ENCODE measurements at places on chromosomes 3 and 15.
A peak's percentile ranks its signal among the peaks of the same experiment; 100 is the strongest.

DNA sequence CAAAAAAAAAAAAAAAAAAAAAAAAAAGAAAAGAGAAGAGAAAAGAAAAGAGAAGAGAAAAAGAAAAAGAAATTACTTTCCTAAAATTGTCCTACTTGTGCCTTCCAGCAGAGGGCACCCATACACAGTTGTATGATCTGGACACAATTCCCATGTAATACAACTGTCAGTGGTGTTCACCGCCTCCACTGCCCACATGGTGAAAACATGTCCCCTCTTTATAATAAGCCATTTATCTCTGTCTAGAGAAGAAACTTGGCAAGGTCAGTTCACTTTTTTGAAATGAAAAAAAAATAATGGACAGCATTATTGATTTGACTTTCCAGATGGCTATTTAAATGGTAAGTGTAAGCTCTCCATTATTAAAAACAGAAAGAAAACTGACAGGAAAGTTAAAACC, 459.4 kb downstream of the GBE1 start:
- DNase-seq: peak; percentile 15

- DNase-seq: peak; percentile 95
These were observed 17.3 kb downstream of the KPNA1 start for GRCh38 chr3:122497425-122497824.

DNA sequence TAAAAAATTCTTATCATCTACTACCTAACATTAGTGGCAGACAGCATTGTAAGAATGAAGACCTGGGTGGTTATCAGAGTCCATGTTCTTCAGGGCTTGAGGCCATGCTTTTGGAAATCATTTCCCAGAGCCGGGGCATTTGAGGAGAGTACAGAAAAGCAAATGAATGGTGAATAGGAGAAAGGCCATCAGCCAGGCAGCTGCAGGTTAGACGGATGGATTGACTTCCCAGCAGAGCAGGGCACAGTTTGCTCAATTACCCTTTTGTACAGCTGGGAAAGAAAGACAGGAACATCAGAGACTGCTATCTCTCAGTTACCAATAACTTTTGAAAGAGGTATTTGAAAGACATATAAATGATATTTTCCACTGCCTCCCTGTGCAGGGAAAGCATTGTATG, 135.6 kb downstream of the ALCAM start:
- no peak for DNase-seq

- no peak for DNase-seq
These were observed 41.4 kb upstream of the CA12 start for GRCh38 chr15:63422891-63423590.

- no peak for DNase-seq
These were observed 74.7 kb upstream of the DLG1 start for GRCh38 chr3:197373096-197373495.

GRCh38 chr15:64009798-64010261, 36.5 kb downstream of the DAPK2 start:
- peak; percentile 88 for DNase-seq

GRCh38 chr15:57727031-57727430, 20.5 kb downstream of the POLR2M start:
- peak; percentile 96 for DNase-seq

- no peak for DNase-seq
These were observed 19.9 kb downstream of the SMAD3 start for GRCh38 chr15:67085237-67085817.

GRCh38 chr3:176896640-176897039, 300.6 kb downstream of the TBL1XR1 start:
- DNase-seq: no peak

DNA sequence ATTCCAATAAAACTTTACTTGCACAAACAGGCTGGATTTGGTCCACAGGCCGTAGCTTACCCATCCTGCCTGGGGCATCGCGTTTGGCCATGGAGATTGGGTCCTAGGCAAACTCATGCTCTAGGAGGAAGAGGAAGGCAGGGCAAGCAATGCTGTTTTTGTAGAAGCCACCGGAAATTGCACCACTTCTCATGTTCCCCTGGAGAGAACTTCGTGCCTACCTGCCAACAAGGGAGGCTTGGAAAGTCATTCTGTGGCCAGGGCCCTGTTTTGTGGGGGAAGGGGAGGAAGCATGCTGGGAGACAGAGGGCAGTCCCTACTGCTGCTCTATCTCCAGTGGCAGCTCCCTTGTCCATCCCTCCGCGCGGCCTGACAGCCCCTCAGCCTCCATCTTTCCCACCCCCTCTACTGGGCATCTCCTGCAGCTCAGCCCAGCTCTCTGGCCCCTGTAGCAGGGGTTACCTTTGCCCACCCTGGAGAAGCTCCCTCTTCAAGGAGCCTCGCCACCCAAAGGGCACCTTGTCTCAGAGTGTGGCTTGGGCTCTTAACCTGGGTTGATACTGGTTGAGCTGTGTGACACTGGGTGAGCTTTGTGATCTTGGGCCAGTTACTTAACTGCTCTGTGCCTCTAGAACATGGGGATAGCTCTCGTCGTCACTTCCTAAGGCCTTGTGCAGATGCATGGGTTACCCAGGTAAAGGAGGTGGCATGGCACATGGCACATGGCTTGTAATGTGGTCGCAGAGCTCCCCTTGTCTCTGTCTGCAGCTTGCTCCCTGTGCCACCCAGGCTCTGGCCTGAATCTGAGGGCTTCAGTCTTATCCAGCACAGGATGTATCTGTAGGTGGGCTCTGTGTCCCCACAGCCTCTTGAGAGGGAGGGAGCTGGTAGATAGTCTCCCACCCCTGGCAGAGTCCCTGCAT, 6.1 kb downstream of the ABTB1 start:
- peak; percentile 47 for DNase-seq

- DNase-seq: peak; percentile 43
These were observed 23.2 kb downstream of the ZNF148 start for GRCh38 chr3:125351814-125352456.

DNA sequence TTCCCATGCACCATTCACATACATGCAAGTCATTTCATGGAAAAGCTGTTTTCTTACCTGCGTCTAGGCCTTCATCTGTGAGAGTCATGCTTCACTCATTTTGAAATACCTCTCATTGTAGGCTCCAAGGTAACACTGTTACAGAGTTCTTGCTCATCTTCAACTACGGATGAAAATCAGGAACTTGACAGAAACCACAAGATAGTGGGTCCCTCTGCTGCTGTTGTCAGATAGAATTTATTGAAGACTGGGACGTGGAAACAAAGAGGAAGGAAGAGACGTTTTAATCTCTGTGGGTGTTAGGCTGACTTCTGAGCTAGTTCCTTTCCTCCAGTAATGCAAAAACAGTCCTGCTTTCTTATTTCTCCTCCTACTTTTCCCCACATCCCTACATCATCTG, at the start of gene P2RY14:
Gene P2RY14, minus strand, starts transcription at position 313 of the 400 bp plus-strand sequence. CDS start 64,226 bp downstream, outside the sequence.
- no peak for DNase-seq
